ENCODE measurements at places on chromosomes 13 and 19.

DNA sequence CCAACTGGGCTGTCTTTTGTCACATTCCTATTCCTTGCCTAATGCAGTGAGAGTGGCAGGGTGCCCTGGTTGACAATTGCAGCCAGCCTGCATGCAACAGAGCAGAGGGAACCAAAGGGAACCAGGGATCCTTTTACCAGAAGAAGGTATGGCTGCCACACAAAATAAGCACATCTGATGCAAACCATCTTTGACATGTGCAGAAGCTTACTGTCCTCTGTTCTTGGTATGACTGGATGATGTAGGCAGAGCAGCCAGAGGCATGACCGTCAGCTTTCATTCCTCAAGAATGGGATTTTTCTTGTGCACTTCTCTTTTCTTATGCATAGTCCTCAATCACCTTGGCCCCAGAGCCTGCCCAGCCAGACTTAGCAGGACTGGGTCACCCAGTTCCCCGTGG is 116.1 kb downstream of the UQCRFS1 start:
- DNase-seq: no peak

DNA sequence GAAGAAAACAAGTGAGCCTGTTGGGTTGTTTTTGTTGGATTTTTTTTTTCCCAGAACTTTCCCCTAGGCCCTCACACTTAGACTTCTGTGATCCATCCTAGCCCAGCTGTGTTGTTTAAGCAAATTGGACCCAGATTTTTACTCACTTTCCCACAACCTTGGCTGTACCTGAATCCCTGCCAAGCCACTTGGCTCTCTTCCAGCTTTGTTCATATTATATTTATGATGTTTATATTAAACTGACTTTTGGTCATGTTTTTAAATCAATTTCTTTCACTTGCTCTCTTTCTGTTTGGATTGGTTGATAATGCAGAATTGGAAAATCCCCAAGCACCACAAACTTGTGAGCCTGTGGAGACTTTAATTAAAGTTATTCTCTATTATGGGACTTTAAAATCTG is 16.6 kb downstream of the OLFM4 start:
- peak; percentile 15 for DNase-seq

- DNase-seq: no peak
Observed at GRCh38 chr19:5711713-5712161, 8.2 kb downstream of the LONP1 start.

DNA sequence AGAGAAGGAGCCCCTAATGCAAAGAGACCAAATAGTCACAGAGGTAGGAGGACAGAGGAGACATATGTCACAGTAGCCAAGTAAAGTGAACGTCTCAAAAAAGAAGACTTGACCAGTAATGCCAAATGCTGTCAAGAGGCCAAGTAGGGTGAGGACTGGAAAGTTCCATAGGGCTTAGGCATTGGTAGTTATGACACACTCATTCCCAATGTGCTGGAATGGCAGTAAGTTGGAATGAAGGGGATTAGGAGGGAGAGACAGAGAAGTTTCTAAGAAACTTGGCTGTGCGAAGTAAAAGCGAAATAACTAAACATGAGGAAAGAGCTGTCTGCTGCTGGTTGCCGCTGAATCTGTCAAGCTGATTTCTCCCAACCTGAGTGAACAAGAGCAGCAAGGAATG is 14.9 kb upstream of the FRY start:
- no peak for DNase-seq

DNA sequence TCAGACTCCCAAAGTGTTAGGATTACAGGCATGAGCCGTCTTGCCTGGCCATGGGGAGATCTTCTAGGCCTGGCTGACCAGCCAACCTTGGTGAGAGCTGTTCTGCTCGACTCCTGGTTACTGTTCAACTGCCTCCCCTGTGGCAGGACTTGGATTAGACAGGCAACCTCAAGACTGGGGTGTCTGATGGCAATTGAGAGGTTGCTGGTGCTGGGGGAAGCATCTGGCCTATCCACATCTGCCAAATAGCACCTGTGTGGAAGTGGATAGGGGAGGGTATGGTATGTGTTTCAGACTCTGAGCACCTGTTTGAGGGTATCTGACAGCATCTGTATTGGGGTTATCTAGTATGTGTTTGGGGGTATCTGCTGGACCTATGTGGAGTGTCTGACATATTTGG is 44.7 kb downstream of the ARHGEF18 start:
- DNase-seq: no peak

GRCh38 chr13:26660766-26661165 is 99.8 kb downstream of the GPR12 start:
- no peak for DNase-seq

- DNase-seq: no peak
Observed at GRCh38 chr19:50513746-50514345, at the start of gene ASPDH. Gene ASPDH (minus strand): TSS chr19:50513913. CDS start chr19:50513823, 90 bp downstream.

DNA sequence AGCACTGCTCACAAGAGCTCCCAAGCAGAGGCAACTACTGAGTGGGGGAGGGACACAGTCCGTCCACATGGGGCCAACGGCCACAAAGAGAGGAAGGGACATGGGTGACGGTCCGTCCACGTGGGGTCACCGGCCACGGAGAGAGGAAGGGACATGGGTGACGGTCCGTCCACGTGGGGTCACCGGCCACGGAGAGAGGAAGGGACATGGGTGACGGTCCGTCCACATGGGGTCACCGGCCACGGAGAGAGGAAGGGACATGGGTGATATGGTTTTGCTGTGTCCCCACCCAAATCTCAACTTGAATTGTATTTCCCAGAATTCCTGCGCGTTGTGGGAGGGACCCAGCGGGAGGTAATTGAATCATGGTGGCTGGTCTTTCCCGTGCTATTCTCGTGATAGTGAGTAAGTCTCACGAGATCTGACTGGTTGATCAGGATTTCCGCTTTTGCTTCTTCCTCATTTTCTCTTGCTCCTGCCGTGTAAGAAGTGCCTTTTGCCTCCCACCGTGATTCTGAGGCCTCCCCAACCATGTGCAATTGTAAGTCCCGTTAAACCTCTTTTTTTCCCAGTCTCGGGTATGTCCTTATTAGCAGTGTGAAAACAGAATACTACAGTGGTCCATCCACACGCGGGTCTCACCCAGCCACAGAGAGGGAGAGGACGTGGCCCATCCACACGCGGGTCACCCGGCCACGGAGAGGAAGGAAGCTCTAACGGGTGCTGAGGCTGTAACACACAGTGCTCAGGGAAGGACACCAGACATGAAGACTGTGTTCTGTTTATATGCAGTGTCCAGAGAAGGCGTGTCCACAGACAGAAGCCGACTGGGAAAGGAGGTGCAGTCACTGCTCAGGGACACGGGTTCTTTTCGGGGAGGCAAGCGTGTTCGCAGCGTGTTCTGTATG is 48.5 kb downstream of the GAS6 start:
- DNase-seq: no peak

DNA sequence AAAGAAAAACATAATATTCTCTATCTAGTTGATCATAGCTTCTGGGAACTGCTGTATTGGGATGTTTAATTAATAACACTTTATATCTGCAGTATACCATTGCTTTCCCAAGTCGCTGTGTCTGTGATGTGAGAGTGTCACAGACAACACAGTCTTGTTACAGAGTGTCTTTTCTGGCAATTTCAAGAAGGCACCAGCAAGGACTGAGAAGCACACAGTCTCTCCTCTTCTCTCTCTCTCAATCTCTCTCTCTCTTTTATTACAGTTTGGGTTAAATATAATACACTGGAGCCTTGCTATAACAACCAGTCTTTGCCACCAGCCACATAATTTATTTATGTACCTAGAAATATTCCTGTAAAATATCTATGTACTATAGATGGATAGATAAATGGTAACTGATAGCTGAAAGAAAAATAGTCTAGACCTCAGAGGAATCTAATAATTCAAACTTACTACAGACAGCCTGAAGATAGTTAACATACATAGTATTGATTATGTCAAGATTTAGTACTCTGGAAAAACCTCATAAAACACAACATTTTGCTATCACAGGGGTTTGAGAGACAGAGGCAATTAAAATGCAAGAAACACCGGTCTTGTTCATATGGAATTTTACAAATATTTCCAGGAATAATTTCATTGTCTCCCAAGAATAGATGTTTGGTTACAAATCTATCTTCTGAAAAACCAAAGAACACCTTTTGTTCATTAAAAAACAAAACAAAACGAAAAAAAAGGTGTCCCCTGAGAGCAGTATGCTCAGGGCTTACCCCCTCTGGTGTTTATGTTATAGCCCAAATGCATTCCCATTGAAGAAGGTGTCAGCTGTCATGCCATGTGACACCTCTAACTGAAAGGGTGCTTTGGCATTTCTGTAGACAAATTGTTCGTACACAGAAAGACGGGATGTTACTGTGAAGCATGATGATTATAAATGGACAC is 507.8 kb downstream of the TBC1D4 start:
- no peak for DNase-seq

DNA sequence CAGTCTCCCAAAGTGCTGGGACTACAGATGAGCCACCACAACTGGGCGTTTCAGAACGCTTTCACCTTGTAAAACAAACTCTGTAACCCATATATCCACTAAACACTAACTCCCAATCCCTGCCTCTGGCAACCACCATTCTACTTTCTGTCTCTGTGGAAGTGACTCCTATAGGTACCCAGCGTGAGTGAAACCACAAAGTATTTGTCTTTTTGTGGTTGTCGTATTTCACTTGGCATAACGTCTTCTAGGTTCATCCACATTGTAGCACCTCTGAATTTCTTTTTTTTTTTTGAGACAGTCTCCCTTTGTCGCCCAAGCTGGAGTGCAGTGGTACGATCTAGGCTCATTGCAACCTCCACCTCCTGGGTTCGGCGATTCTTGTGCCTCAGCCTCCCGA is 44.8 kb downstream of the BRD4 start:
- DNase-seq: no peak

DNA sequence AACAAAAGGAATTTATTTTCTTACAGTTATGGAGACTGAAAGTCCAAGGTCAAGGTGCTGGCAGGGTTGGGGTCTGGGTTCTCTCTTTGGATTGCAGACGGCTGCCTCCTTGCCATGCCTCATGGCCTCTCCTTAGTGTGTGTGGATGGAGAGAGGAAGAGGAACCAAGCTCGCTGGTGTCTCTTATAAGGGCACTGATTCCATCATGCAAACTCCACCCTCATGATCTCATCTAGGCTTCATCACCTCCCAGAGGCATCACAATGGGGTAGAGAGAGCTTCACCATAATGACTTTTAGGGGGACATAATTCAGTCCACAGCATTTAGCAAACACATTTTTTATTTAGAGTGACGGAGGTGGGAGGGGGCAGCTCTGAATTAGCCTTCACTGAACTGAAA is 104.9 kb upstream of the ABCC4 start:
- no peak for DNase-seq

- no peak for DNase-seq
Observed at GRCh38 chr19:31334101-31334848, 15.0 kb downstream of the TSHZ3 start.

DNA sequence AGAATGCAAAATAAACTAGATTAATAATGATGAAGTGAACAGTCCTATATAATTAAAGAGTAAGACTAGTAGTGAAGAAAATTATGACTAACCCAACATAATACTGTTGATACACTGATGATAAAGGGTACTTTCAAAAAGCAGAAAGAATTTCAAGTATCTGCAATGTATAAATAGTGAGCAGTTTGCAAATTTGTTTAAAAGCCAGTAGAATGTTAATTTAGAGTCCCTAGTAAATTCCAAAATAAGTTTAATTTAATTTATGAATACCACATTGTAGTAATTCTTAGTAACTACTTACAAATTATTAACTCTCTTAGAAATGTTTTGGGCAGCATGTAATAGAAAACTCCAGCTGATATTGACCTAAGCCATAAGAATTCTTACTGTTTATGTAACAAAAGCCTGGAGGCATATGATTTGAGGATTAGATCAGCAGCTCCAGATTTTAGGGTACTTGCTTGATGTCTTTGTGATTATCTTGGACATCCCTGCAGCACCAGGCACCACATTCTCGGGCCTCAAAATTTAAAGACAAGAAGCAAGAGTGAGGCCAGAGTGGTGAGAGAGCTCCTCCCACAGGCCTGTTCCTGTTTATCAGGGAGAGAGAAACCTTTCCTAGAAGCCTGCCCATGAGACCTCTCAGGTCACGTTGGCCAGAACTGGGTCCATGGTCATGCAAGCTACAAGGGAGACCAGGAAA is 67.6 kb upstream of the TDRD3 start:
- no peak for DNase-seq

DNA sequence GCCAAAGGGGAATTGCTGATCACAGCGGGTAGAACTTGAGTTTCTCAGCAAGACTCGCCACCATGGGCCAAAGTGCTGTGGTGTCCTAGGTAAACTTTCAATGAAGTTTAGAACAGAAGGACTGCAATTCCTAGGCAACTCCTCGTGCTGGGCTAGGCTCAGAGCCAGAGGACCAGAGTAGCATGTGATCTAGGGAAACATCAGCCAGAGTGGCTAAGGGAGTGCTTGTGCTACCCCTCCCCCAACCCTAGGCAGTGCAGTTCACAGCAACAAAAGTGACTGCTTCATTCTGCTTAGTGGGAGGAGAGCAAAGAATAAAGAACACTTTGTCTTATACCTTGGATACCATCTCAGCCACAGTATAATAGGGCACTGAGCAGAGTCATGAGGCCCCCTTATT is 1658.6 kb upstream of the MIR17HG start:
- DNase-seq: no peak
